Spleen (tissue), 13 donors: ENCODE measurements at places on chromosomes 11 and 22. TPM values are rescaled to one million over a fixed set of nuclear protein-coding genes. Genes with fewer than 3 reads are reported as not detected.

The OR4A16 gene
- not detected for total RNA-seq

The CCDC15 gene
- total RNA-seq = 2.2 TPM

DNA sequence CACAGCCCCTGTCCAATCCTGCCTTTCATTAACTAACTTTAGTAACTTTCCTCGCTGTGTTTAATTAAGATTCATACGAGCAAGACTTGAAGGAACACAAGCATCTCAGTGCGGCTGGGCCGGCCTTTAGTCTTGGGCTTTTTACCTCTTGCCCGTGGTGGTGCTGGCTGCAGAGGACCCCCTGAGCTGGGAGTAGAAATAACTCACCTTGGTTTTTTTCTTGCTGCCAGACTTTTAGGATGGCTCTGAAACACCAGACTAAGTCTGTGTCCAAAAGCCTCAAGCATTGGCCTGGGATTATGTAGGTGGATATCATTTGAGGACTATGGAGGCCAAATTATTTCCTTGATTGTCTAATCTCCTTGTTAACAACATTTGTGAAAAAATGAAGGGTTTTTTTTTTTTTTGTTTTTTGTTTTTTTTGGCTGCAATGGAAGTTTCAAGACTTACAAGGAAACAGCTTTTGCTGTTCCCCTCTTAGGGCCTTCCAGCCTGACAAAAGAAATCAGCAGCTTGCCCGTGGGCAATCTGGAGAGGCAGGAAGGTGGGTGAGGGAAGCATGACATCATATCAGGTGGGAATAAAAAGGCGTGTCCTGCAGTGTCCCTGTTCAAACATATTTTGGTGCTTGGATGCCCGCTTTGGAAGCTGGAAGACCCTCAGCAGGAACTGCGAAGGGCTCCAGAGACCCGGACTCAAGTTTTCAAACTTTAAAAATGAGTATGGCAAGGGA, 44.0 kb downstream of the SMIM38 start:
- peaks cover 12% of the 10 kb centered on the region for H3K27me3 ChIP-seq
- no peak for DNase-seq
- H3K27ac ChIP-seq = no peak overlapping the region
- no peaks in the 10 kb centered on the region for H3K4me1 ChIP-seq
- no peak overlapping the region for H3K4me3 ChIP-seq

GRCh38 chr11:123562158-123562557, 92.3 kb downstream of the SCN3B start:
- peaks cover 34% of the 10 kb centered on the region for H3K4me1 ChIP-seq
- no peak overlapping the region for H3K4me3 ChIP-seq
- peak overlapping the region; percentile 23 for H3K27ac ChIP-seq
- H3K27me3 ChIP-seq = peaks cover 20% of the 10 kb centered on the region

DNA sequence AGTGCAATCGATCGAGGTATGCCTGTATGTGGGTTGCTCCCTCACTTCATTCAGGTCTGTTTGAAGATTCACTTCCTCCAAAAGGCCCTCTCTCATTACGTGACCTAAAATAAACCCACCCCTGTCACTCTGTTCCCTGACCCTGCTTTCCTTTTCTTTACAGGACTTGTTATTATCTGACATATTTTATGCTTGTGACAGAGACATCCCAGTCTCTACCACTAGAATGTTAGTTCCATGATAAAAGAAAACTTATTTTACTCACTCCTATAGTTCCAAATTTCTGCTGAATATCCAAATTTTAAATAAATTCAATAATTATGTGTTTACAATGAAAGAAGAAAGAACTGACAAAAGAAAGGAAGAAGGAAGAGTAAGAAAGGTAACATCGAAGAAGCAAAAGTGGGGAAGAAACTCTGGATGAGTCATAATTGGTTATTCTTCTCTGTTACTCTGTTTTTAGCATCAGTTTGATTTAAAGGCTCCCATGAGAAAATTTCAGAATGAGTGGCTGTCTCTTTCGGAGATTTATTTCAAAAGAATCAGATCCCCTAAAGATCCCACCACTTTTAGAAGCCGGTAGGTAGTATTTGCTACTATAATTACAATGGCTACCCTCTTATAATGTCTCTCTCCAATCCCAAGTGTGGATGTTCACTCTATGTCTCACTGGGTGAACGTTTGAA, 33.5 kb downstream of the ENTHD1 start:
- no peak for DNase-seq
- peaks cover 11% of the 10 kb centered on the region for H3K4me1 ChIP-seq
- no peak overlapping the region for H3K4me3 ChIP-seq
- H3K27me3 ChIP-seq = no peaks in the 10 kb centered on the region
- no peak overlapping the region for H3K27ac ChIP-seq

DNA sequence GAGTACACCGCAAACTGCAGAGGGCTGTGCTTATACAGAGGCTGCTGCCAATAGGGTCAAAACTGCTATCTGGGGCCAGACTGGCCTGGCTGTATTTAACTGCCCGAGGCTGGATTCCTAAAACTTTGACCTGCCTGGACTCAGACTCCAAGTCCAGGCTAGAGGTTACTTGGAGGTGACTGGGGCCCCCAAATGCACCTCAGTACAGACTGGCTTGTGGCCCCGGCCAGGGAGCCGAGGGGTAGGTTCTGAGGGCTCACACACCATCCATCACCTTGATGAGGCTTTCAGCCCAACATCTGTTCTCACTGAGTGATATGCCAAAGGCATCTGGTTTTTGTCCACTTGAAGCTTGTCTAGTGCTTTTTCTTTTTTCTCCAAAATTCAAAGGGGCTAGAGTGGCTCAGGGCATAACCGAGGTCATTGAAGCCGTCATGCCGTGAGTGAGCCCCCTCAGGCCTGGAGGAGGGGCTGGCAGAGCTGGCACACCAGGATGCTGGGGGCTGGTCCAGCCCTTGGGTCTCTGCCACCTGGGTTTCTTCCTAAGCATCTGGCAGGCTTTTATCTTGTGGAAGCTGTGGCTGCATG, 52.4 kb upstream of the TTLL12 start:
- no peaks in the 10 kb centered on the region for H3K27me3 ChIP-seq
- peaks cover 38% of the 10 kb centered on the region for H3K4me1 ChIP-seq
